ENCODE measurements at places on chromosomes 4 and X. TPM values are rescaled to one million over a fixed set of nuclear protein-coding genes. Genes with fewer than 3 reads are reported as not detected.

- H3K36me3 ChIP-seq, result peaks cover 8% of the 10 kb centered on the region
- peaks cover 14% of the 10 kb centered on the region for H3K4me1 ChIP-seq
Observed at GRCh38 chr4:5710961-5711478, at the start of gene EVC. Gene EVC, plus strand, starts transcription at chr4:5711201. Its CDS starts 180 bp downstream, at chr4:5711381.

BMX gene
- 0.08 TPM for total RNA-seq

RAB9A gene
- 35.5 TPM for total RNA-seq

DNA sequence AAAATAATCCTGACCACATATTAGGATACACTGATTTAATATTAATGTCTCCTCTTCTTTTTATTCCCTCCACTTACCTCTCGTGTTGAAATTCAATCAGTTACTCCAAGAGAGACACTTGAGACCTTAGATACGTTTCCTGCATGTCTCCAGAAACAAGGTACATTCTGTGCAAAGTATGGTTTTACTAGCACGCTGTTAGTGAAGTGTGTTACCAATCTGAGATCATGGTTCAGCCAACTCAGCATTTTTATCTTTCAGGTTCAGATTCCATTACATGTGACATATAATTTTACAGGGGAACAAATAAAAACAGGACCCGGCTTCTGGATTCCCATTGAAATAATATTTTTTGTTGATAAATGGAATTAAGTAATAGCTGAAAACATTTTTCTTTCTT is 32.2 kb downstream of the PDLIM5 start:
- no peak overlapping the region for H3K4me3 ChIP-seq
- no peaks in the 10 kb centered on the region for H3K36me3 ChIP-seq
- H3K27ac ChIP-seq, result no peak overlapping the region
- no peaks in the 10 kb centered on the region for H3K4me1 ChIP-seq
- DNase-seq, result no peak

DNA sequence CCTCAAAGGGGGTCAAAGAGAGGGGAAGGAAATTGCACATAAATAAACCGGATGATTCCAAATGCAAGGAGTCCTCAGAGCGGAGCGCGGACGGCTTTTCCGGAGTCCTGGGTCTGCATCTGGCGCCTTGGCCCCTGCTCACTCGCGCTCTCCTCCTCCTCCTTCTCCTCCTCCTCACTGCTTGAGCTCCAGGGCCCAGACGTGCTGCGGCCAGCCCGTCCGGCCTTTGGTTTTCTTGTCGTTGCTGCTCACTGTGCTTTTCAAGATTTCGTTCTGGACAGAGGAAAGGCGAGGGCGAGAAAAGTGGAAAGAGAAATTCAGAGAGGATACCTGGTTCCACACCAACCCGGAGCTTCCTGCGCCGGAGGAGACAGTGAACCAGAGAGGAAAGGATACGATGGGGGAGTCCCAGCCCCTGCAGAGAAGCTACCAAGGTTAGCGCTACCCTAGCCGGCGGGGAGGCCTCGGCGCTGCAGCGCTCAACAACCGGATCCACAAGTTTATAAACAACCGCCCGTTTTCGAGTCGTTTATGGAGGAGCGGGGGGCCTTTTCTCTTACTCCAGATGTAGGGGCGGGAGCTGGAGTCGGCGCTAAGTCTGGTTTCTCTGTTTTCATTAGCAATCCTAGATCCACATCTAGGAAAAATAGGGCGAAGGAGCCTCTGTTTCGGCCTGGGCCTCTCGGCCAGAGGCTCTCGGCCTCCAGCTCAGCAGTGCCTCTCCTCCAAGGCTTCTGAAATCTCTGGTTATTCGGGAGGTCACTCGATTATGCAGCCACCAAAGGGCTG is 2.7 kb downstream of the HAND2 start:
- no peaks in the 10 kb centered on the region for H3K4me1 ChIP-seq
- H3K27me3 ChIP-seq, result no peaks in the 10 kb centered on the region
- DNase-seq, result no peak
- no peak overlapping the region for H3K27ac ChIP-seq
- H3K36me3 ChIP-seq, result no peaks in the 10 kb centered on the region

GPR50 gene
- not detected for total RNA-seq

- H3K27me3 ChIP-seq, result no peaks in the 10 kb centered on the region
- H3K4me1 ChIP-seq, result no peaks in the 10 kb centered on the region
- no peak overlapping the region for H3K27ac ChIP-seq
- DNase-seq, result no peak
- H3K36me3 ChIP-seq, result no peaks in the 10 kb centered on the region
Observed at GRCh38 chr4:34922325-34922724, 1322.0 kb downstream of the ARAP2 start.
